Stimulated activated naive B cell treated with anti-CD40 and anti-IgM and Interleukin-4, amounts not matched to agents 10 μg/mL and 1 μg/mL and 100 μg/mL, for 72 hours (primary cell): ENCODE measurements at places on chromosomes 3 and 15.

GRCh38 chr3:52183786-52184445 lies 14.0 kb upstream of the ALAS1 start:
- no peak for DNase-seq

DNA sequence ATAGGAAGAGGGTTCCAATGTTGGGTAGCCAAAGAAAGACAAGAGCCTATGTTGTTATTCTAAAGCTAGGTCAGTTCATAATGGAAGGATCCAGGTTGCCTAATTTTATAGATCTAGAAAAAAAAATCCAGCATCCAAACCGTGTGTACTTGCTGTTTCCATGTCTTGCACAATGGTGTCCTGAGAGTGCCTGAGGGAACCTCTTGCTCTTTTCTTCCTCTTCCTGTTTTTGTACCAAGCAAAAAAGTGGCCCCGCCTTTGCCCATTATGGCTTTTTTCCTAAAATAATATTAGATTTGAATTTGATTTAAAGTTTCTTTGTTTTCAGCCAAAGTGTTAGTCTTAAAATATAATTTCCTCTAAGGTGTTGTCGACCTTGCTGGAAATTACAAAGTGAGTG lies 224.4 kb downstream of the RYR3 start:
- no peak for DNase-seq

DNA sequence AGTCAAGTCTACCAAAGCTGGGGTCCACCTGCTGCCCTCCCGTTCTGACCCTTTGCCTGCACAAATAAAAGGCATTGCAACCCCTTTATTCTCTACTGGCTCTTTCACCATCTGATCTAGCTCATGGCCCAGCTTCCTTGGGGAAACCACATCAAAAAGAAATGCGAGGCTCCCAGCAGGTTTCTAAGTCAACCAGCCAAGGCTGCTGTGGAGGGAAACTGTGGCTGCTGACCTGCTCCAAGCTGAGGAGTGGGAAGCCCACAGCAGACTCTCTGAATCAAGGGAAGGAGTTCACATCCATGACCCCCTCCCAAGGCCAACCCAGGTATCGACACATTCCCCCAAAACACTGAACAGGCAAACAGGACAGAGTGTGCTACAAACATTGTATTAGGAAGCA lies 25.2 kb upstream of the SLCO2A1 start:
- no peak for DNase-seq

- no peak for DNase-seq
Observed at GRCh38 chr3:50627407-50628051, 10.6 kb downstream of the MAPKAPK3 start.

DNA sequence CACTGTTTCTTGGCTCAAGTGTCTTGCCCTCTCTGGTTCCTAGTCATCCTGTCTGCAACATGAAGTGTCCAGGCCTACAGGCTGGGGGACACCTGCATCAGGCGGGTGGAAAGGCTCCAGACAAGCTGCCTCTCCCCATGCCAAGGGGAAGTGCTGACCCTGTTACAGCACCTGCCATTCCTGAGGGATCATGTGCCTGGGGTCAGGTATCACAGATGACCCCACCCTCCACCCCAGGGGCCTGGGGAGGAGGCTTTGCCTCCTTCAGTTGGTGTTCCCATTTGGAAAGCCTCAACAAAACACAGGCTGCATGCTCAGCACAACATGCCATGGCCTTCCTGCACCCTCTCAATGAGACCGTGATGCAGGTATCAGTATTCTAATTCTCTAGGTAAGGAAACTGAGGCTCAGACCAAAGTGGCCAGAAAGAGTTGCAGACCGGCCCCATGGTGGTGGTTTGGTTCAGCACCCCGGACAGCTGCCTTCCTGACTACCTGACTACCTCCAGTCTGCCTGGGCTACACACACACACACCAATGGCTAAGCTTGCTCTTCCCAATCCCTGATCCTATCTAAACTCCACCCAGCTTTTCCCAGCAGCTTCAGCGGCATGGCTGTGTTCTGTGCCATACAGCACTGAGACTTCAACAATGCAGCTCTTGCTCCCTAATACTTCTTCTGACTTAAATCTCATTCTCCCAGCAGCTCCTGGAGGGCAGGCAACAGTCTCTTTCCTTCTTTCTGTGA lies 69.7 kb upstream of the LINGO1 start:
- no peak for DNase-seq
